Vagina (tissue), 2 donors: ENCODE measurements at places on chromosomes 2 and 18.

GRCh38 chr2:173644146-173644545, 289.5 kb downstream of the CDCA7 start:
- DNase-seq: no peak

DNA sequence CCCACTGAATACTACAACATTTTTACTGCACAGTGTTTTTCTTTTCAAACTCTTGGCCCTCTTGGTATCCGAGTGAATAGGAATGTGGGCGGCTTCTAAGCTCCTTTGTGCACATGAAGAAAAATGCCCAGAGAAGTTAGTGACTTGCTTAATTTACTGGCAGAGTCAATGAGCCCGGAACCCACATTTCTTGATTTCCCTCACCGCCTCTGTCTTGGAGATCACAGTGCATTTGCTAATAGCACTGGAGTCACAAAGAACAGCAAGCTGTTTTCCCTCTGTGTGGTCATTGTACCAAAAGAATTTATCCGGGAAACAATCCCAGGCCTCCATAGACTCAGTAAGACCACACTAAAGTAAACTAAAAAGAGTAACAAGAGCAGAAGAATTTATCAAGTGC, 18.9 kb downstream of the STON1 start:
- no peak for DNase-seq

DNA sequence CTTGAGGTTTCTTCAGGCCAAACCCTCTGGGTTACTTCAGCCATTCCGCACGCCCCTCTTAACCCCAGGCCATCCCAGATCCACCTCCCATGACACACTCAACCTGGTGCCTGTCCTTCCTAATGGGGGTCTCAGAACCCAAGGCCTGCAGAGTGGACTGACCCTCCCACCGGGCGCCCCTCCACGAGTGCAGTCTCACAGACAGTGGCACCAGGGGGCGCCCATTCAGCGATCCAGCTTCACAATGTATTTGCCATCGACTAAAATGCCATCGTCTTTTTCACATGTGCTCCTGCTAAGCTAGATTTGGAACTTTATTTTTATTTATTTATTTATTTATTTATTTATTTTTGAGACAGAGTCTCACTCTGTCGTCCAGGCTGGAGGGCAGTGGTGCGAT, 38.5 kb downstream of the INPP5D start:
- DNase-seq: no peak

- no peak for DNase-seq
Observed at GRCh38 chr2:136031711-136032110, 46.3 kb upstream of the DARS1 start.

DNA sequence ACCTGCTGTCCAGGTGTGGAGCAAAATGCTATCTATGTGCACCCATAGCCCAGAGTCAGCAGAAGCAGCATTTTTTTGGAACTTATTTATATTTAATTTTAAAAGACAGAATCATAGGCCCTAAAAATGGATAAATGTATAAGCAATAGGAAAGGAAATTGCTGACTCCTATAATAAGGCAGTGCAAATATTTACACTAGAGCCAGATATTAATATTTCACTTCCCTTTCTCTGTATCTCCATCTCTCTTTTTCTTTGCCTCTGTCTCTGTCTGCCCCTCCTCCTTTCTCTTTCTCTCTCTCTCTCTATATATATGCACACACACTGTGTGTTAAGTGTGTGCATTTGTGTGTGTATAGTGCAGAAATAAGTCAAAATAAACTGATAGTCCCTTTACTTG, 375.6 kb downstream of the SOX11 start:
- no peak for DNase-seq

GRCh38 chr2:49240608-49241007, 86.3 kb upstream of the FSHR start:
- no peak for DNase-seq

DNA sequence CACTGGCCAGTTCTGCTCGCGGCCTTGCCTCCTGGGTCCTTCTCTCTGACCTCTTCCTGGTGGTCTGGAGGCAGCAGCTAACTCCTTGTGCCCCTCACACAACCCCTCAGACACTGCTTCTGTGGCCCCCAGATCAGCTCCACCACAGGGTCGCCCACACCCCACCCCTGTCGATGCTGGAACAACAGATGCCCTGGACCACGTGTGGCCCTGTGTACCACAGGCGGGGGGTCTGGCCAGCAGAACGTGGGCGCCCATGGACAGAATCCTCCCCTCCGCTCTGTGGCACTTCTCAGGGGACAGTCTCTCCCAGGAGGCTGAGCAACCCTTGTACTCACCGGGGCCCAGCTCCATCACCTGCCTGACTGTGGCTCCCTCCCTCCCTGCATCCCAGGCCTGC, 245.6 kb downstream of the NDUFA10 start:
- no peak for DNase-seq

GRCh38 chr2:45922577-45922988, 271.1 kb downstream of the PRKCE start:
- DNase-seq: no peak

GRCh38 chr18:45910405-45911023, 56.6 kb downstream of the EPG5 start:
- DNase-seq: no peak

DNA sequence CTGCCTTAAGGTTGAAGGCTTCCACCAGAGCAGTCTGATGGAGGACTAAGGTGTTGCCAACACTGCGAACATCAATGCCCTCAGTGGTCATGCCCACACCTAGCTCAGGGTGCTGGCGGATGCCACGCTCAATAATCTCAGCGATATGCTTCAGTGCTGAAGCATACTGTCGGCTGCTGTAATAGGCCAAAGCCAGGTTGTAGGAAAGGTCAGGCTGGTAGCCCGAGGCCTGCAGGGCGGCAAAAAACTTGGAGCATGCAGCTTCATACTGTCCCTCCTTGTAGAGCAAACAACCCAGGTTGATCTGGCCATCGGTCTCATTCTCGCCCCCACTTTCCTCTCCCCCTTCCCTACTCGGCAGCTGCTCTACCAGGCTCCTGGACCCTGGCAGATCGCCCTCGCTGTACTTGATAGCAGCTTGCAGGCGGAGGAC, 159.4 kb downstream of the AGPS start:
- DNase-seq: no peak

- DNase-seq: no peak
Observed at GRCh38 chr2:42229949-42230348, 60.8 kb downstream of the EML4 start.

GRCh38 chr2:96860065-96861029, 2.5 kb upstream of the ANKRD39 start:
- DNase-seq: no peak

GRCh38 chr2:236873636-236874035, 212.1 kb upstream of the COPS8 start:
- DNase-seq: no peak

- DNase-seq: no peak
Observed at GRCh38 chr18:74097803-74098202, 49.8 kb downstream of the FBXO15 start.

DNA sequence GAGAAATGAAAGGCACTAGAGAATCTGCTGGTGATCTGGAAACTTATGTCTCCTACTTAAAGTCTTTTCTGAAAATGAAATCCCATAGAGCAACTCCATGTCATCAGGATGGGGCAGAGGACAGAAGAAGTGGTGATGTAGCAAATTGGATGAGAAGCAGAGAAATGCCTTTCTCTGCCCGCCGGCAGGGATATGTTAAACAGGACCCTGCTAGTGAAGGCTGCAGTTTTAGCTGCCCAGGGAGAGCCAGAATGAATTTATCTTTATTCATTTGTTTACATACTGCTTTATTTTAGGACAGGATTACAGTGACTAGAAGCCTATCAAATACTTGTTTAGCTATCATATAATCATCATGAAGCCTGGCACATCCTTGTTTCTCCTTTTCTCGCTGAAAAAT, 247.0 kb downstream of the DOK6 start:
- DNase-seq: no peak

DNA sequence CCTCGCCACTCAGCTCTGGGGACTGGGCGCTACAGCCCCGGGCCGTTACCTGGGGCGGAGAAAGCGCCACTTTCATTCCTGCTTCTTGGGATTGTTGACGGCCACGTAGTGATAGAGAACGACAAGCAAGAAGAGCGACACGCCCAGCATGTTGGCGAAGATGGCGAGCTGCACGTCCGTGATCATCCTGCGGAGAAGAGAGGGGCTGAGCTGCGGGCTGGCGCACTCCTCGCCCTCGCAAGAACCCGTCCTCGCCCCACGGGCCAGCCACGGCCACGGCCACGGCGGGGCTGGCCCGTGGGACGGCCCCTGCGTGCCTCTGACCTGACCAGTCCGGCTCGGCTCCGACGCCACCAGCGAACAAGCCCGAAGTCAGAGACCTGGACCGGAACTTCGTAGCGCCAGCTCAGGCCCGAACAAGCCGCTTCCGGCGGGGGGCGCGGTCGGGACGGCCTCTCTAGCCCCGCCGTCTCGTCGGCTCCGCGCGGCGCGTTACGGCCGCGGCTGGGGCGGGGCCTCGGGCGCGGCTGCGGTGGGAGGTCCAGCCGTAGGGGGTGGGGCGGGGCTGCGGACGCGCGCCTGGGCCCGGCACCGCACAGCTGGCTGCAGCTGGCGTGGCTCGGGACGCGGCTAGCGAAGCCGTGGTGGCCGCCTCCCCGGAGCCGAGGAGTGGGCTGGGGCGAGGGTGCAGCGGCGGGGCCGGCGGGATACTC, at the start of gene OST4:
TSS of gene OST4 (minus strand) at position 378 of the 713 bp plus-strand sequence.
- DNase-seq: no peak

- DNase-seq: no peak
Observed at GRCh38 chr2:196630531-196630930, 9.0 kb upstream of the CCDC150 start.

GRCh38 chr18:72063001-72063400, 481.1 kb downstream of the CBLN2 start:
- no peak for DNase-seq

DNA sequence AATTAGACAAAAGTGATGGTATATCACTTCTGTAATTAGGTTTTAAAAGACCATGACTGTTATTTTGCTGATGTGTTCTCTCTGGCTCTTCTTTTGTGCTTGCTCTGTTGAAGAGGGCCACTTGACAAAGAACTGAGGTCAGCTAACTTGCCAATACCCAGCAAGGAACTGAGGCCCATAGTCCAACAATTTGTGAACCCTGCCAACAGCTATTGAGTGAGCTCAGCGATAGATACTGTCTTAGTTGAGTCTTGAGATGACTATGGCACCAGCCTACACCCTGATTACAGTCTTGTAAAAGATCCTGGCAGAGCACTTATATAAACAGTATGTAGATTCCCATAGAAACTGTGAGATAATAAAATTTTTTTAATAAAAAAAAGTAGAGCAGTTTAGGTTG, 103.0 kb downstream of the BMPR2 start:
- DNase-seq: no peak

GRCh38 chr2:239261356-239261755, 139.5 kb downstream of the HDAC4 start:
- DNase-seq: no peak

DNA sequence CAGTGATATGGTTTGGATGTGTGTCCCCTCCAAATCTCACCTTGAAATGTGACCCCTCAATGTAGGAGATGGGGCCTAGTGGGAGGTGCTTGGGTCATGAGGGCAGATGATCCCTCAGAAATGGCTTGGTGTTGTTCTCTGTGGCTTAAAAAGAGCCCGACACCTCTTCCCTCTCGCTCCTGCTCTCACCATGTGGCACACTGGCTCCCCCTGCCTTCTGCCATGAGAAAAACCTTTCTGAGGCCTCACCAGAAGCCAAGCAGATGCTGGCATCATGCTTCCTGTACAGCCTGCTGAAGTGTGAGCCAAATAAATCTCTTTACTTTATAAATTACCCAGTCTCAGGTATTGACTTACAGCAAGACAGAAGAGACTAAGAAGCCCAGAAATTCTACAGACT, 357.1 kb downstream of the NRXN1 start:
- DNase-seq: no peak

GRCh38 chr2:141560723-141561122, 570.1 kb downstream of the LRP1B start:
- DNase-seq: no peak

- DNase-seq: no peak
Observed at GRCh38 chr2:176814740-176815367, 397.7 kb upstream of the HNRNPA3 start.

DNA sequence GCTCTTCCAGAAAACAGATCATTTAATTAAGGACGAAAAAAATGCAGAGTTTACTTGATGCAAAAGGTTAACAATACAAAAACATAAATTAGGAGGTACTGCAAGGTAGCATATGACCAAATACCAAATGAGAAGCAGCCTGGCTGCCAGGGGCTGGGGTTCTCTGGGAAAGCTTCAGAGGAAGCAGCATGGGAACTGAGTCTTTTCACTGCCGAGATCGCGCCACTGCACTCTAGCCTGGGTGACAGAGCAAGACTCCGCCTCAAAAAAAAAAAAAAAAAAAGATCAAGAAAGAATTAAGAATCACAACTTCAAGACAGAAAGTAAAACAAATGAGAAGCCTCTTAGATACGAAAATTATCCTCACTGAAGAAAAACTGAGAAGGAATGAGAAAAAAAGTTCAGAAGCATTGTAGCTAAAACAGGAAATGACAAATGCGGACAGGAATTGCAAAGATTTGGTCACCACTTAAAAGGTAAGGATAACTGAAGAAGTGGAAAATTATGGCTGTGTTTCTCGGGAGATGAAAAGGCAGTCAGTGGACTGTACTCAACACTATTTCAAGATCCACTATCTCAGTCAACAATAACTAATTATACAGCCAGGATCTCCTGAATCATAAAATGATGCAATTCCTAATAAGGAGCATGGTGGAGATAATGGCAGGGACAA, 4.3 kb downstream of the SEPTIN10 start:
- DNase-seq: no peak

- no peak for DNase-seq
Observed at GRCh38 chr2:30444273-30444672, 2.8 kb upstream of the LCLAT1 start.

- DNase-seq: no peak
Observed at GRCh38 chr2:224851811-224852210, 135.6 kb upstream of the CCDC195 start.

DNA sequence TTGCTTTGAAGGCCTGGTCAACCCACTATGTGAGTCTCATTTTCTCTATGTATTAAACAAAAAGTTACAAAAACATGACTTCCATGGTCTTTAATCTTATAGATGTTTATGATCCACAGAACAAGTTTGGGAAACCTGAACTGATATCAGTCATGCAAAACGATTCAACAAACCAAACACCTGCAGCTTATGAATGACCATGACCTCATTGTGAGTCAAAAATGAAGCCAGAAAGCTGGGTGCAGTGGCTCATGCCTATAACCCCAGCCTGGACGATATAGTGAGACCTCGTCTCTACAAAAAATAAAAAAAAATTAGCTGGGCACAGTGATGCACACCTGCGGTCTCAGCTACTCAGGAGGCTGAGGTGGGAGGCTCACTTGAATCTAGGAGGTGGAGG, 270.4 kb upstream of the CCDC68 start:
- no peak for DNase-seq
